Panc1 (cell line): ENCODE measurements at places on chromosomes 3 and 15.

DNA sequence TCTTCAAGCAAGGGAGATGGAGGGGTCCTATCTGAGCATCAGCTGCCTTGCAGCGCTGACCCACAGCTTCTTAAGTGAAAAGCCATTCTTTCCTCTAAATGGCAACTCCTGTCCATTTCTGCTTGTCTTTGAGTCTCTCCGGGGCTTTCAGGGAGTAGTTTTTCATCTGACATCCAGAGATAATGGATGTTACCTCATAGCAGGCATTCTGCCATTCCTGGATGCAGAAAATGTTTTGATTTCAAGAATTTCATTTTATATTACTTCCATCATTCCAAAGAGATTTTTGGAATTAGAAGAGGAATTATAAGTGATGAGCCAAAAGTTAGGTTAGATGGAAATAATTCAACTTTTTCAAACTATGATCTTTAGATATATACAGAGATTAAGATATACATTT is 44.9 kb upstream of the GABRG3 start:
- no peak for DNase-seq

- DNase-seq: no peak
These were observed 43.5 kb upstream of the MBNL1 start for GRCh38 chr3:152225201-152225600.

DNA sequence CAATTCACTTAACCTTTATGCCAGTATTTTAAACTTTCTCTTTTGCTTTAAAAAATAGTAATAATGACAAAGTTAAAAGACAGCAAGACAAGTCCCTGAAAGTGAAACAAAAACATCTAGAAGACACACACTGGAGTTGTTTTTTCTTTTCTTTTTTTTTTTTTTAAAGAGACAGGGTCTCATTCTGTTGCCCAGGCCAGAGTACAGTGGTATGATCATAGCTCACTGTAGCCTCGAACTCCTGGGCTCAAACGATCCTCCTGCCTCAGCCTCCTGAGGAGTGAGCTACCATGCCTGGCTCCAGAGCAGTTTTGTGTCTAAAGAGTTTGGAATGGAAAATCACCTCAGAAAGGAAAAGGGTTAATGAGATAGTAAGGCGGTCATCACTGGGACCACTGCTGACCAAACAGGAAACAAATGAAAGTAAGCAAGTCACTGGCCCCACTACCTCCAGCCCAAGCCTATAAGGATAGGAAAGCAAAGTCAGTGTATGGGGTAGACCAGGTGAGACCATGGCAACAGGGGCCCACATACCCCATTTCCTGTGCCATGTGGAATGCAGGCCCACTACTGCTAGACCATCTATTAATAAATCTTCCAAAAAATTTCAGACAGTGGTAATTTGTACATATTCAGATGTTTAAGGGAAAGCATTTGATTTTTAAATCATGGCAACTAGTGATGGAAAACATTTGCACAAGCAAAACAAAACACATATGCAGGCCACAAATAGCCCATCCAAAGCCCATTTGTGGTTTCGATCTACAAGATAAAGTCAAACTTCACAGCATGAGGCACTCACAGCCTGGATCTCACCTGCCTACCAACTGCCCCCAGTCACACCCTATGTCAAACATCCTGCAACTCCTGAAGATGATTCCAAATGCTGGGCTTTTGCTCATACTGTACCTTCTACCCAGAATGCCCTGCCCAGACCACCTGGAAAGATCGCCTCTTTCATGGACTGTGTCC is 62.6 kb downstream of the OSBPL10 start:
- DNase-seq: no peak

GRCh38 chr15:55256281-55257011 is 33.2 kb downstream of the RAB27A start:
- DNase-seq: no peak

GRCh38 chr3:124230432-124230831 is 238.5 kb upstream of the ROPN1 start:
- no peak for DNase-seq

- peak; percentile 33 for DNase-seq
These were observed 1.9 kb downstream of the SCAPER start for GRCh38 chr15:76903251-76903681.

- no peak for DNase-seq
These were observed 39.6 kb downstream of the TMOD3 start for GRCh38 chr15:51869060-51869421.

- DNase-seq: no peak
These were observed 203.9 kb downstream of the VGLL3 start for GRCh38 chr3:86787091-86787490.

DNA sequence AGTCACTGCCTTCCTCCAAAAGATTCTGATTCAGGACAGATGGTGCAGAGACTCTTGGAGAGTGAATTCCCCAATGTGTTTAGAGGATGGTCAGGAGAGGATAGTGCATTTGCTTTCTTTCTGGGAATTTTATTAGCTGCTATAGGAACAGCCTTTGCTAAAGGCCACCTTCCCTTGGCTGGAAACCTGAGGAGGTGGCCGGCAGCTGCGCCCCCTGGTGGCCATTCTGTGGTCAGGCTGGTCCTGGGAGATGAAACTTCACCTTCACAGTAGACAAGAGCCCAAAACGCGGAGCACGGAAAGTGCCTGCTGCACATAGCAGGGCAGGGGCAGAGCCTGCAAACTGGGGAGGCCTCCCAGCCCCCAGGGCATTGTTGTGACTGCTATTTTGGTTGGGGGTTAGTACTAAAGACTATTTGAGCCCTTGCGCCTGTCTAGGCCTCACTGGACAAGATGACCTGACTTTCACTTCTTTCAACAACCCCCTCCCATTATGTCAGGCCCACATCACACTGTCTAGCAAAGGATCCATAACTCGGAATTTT is 34.3 kb downstream of the SEC22C start:
- peak; percentile 36 for DNase-seq

DNA sequence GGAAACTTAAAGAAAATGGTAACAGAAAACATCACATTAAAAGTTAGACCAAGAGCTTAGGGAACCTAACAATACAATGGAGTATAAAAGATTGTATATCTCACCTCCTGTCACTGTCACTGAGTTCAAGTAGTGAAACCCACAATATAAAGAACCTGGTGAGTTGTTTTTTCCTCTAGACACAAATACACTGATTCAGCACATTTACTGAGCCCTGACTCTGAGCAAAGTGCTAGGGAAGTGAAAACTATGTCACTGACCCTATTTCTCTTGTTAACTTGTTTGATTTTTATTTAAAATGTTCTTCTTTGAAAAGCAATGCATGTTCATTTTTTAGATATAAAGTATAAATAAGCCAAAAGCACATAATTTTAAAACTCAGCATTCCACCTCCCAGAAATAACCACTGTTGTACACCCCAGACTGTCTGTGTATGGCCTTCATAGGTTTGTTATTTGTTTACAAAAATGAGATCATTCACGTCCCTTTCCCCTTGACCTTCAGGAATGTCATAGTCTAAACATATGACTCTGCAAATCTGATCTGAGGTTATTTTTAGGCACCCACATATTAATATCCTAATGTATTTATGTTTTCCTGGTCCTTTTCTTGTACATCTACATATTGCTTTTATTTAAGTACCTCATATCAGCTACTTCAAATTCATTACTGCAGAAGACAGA is 69.2 kb upstream of the CSTA start:
- no peak for DNase-seq

- DNase-seq: no peak
These were observed 69.1 kb downstream of the MAGEF1 start for GRCh38 chr3:184642631-184643285.

DNA sequence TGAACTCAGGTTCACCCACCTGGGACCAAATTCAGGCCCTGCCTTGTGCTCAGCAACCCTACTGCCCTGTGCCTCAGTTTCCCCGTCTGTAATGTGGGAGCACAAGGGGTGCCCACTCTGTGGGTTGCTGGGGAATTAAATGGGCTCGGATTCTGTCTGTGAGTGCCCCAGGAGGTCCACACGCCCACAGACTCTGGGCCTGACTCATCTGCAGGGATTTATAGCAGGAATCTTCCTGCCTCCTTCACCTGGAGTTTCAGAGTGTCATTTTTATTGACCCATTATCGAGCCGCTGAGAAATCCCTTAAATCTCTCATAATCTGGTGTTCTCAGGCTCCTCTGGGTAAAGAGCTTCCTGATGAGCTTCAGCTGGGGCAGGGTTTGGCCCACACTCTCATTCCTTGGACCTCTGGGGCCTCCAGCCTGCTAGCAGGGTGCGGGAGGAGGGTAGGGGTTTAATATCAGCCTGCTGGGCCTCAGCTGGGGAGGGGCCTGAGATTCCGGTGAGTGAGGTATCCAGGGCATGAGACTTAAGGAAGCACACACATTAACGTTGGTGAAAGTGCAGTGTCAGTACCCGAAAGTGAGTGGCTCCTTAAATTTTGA is 16.4 kb downstream of the C3orf18 start:
- no peak for DNase-seq

GRCh38 chr3:178022599-178022998 is 513.6 kb upstream of the KCNMB2 start:
- no peak for DNase-seq

DNA sequence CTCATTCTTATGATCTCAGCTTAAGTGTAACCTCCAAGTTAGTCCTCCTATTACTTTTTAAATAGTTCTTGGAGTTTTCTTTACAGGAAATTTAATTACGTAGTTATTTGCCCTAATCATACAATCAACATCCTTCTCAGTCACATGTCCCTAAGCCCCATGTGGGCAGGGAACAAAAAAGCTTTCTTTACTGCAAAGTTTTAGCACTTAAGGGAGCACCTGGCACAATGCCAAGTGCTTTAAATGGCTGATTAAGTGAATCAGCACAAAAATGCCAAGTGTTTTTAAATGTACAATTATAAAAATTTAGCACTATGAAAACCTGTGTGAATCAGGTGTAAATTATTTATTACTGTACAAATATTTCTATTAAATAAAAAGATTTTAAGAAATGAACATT is 445.3 kb downstream of the C3orf38 start:
- no peak for DNase-seq

- DNase-seq: no peak
These were observed 139.7 kb downstream of the CD47 start for GRCh38 chr3:107951126-107951525.

- DNase-seq: no peak
These were observed 139.3 kb downstream of the NFKBIZ start for GRCh38 chr3:101988596-101988995.

GRCh38 chr15:85500729-85501128 is 120.3 kb downstream of the AKAP13 start:
- DNase-seq: no peak

GRCh38 chr3:134179508-134179907 is 71.2 kb downstream of the RYK start:
- no peak for DNase-seq

- DNase-seq: no peak
These were observed 26.2 kb downstream of the ATP13A3 start for GRCh38 chr3:194460566-194460965.

GRCh38 chr15:22956978-22957260 is 23.2 kb downstream of the CYFIP1 start:
- DNase-seq: no peak

GRCh38 chr3:97655971-97656370 is 108.6 kb upstream of the ARL6 start:
- no peak for DNase-seq

GRCh38 chr3:121948641-121949040 is 54.4 kb downstream of the SLC15A2 start:
- DNase-seq: no peak

DNA sequence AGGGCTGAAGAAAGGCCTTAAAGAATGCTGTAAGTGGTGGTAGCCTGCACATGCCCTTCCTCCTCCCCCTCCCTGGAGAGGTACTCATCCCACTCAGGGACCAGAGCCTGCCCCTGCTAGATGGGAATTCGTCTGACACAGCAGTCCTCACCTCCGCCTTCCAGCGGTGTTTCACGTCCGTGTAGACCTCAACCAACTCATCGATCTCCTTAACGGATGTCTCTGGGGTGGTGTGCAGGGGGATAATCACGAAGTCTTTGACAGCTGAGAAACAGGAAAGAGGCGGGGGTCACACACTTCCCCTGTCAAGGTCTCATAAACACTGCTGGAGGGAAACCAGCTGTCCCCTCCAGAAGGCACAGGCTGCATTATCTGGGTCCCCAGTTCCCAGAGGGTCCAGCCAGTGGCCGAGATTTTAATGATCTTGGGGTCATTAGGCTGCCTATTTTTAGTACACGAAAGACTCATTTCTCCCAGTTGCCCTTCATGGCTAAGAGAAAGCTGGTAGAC is 9.9 kb downstream of the DNASE1L3 start:
- DNase-seq: no peak

DNA sequence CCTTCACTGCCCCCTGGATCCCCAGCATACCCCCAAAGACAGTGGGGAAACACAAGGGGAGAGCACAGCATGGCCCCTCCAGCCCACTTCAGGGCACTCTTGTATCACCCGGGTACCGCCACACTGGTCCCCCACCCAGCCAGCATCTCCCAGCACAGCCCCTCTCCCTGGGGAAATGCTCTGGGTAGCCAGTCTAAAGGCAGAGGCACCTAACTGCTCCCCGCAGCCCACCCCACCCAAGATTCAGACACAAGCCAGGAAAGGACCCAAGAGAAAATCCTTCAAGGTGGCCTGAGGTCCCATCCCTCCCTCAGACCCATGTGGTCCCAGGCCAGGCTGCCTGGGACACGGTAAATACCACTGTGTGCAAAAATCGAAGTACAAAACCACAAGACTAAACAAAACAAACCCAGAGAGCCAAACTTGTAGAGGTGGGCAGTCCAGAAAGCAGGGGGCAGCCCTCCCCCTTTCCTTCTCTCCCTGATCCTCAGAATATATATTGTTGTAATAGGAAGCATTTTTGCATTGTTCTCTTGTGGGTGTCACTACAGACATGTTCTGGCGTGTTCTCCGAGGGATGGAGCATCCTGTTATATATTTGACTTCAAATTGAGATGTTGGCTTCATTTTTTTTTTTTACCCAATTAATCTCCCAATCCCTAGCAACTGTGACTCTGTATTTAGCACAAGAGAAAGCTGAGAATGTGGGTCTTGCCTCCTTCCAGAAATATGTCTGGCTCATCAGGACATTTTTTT is 51.7 kb downstream of the GRIP2 start:
- no peak for DNase-seq

- no peak for DNase-seq
These were observed 130.2 kb downstream of the CHSY1 start for GRCh38 chr15:101121511-101122090.

DNA sequence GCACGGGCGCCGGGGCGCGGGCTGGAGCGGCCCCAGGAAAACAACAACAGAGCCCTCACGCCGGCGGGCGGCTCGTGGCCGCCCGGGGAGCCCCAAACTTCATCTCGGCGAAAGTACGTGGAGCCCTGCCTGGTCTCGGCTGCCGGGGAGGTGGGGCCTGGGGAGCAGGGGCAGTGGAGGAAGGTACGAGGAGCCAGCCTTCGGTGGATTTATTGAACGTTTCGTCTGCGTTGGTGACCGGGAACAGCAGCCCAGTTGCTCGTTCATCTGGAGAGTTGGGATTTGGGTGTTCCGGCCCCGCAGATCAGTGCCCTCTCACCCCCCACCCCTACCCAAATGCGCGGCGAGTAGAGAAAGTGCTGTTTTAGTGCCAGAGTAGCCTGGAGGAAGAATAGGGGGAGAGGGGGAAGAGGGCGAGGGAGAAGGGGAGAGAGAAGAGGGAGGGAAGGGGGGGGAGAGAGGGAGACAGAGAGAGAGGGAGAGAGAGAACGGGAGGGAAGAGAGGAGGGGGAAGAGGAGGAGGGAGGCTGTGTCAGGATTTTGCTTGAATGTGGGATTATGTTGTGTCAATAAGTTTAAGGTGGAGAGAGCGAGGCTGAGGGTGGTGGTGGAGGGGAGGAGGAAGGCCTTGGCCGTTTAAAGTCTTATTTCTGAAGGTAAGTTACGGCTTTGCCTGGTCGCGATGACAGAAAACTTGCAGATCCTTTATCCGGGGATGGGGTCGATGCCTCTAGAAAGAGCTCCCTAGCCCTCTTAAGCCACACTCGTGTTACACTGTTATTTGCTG is 970 bp downstream of the BBX start:
- no peak for DNase-seq
